ENCODE measurements at places on chromosomes 7 and 10.

- no peak for DNase-seq
These were observed 129.2 kb upstream of the SEC61G start for GRCh38 chr7:54888067-54888733.

- DNase-seq = no peak
These were observed 55.7 kb downstream of the GSDME start for GRCh38 chr7:24701261-24702235.

GRCh38 chr10:33211106-33211878, 123.2 kb downstream of the NRP1 start:
- DNase-seq = no peak

- no peak for DNase-seq
These were observed 210.9 kb upstream of the C7orf33 start for GRCh38 chr7:148379677-148380076.

- DNase-seq = no peak
These were observed 100.3 kb downstream of the STRA8 start for GRCh38 chr7:135333946-135334345.

DNA sequence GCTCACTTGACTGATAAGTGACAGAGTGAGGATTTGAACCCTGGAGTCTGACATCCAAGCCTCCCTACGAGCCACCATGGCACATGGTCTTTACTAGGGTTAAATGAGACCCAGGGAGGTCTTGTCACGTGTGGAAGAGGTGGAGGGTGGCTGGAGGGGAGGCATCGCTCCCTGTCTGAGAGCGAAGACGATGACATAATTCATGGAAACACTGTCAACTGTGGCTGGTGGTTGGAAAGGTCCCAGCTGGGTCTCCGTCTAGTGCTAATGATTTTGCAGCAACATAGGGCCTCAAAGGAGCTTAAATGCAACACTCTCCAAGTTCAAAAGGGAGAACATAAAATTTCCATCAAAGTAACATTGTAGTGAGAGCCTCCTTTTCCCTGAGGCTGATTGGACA, 99.9 kb upstream of the BAIAP2L1 start:
- no peak for DNase-seq

DNA sequence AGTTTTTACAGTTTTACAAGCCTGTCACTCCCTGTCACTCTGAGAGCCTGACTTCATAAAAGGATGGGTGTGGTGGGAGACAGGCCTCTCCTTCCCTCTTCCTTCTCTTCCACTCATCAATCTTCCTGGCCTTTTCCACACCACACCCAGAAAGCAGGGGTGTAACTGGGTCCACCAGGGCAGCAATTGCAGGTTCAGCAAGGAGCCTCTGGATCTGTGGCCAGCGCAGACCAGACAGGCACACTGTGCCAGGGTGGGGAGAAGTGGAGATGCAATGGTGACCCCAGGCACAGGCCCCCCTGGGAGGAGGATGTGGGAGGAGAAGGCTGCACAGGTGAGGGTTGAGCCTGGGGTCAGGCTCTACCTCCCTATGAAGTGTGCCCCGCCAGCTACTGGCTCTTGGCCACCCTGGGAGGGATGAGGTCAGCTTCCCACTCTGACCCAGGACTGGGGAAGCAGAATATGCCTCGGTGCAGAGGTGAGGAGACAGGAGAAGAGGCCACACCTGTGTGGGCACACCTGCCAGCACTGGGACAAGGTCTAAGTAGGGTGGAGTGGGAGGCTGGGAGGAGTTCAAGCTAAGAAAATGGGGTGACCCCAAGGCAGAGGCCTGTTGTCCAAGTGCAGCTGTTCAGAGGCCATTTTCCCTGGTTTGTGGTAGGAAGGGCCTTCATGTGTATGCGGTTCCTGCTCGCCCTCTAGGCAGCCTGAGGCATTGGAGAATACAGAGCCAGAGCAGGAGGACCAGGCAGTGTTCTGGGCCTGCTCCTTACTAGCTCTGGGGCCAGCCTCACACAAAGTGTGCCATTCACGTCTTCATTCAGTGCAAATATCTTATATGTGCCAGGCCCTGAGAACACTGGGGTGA, 20.2 kb upstream of the TMEM72 start:
- DNase-seq = no peak

GRCh38 chr7:42227936-42228591, 8.9 kb downstream of the GLI3 start:
- DNase-seq = no peak

DNA sequence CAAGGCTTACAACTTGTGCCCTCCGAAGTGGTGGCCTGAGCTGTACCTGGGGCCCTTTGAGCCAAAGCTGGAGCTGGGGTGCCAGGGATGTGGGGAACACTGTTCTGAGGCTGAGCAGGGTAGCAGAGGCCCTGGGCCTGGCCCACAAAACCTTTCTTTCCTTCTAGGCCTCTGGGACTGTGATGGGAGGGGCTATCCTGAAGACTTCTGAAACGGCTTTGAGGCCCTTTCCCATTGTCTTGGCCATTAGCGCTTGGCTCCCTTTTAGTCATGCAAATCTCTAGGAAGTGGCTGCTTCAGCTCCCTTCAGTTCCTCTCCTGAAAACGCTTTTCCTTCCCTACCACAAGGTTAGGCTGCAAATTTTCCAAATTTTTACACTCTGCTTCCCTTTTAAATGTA, 16.8 kb upstream of the CRYGN start:
- no peak for DNase-seq

GRCh38 chr10:23436983-23437382, 1.9 kb upstream of the OTUD1 start:
- DNase-seq = no peak

- no peak for DNase-seq
These were observed 80.2 kb downstream of the HTR7 start for GRCh38 chr10:90777621-90778020.

DNA sequence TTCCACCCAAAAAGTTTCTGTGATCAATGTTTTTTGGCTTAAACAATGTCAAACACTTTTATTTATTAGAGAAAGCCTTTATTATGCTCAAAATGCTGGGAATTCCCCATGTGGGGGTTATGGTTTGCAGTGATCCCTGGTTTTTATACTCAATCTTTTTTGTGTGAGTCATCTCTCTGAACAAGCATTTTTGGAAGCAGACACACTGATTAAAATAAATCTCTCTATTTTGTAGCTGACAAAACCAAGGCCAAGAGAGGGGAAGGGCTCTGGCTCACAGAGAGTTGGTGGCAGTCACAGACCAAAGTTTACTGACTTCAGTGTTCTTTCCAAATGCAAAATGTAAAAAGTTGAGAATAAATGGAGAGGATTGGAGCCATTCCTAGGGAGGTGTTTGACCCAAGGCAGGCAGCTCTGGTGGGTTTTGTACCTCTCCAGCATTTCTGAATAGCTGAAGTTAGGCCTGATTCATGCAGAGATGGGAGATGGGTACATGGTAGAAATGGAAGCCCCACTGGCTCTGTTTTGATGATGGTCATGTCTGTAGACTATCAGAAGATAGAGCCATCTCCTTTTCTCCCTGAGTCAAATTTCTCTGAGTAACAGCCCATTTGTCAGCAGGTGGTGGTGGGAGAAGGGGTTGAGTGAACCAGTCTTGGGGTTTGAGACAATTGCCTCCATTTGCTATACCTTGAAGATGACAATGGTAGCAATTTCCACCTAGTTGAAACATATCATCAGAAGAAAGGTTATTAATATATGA, 45.4 kb upstream of the NAMPT start:
- no peak for DNase-seq

DNA sequence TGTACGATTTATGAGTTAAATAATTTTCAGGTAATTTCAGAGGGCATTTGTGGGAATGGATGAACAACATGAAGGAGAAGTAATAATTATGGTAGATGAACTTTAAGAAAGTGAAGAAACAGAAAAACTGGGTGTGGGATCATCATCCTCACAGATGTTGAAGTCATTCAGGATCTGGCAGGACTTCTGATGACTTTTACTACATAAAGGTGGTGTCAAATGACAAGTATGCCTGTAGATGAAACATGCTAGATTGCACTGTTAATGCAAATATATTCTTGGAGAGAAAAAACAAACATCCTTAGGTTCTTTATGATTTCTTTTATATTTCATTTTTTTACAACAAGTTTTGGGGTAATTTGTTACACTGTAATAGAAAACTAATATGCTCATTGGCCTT, 230.2 kb downstream of the PCLO start:
- DNase-seq = no peak

DNA sequence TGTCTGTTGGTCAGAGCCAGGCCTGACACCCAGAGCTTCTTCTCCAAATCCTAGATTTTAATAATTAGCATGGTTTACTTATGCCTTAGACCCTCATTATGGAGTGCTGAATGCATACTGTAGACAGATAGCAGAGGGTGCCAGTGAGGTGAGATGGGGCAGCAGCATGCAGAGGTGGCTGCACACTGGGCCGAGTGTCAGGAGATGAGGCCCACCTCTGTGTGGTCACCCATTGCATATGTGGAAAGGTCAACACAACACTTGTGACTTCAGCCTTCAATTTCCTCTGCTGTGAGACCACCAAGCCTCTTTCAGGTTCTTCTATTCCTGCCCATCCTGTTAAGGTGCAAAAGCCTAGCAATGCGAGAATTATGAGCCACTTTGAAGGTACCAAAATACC, 39.7 kb upstream of the NMT2 start:
- no peak for DNase-seq

DNA sequence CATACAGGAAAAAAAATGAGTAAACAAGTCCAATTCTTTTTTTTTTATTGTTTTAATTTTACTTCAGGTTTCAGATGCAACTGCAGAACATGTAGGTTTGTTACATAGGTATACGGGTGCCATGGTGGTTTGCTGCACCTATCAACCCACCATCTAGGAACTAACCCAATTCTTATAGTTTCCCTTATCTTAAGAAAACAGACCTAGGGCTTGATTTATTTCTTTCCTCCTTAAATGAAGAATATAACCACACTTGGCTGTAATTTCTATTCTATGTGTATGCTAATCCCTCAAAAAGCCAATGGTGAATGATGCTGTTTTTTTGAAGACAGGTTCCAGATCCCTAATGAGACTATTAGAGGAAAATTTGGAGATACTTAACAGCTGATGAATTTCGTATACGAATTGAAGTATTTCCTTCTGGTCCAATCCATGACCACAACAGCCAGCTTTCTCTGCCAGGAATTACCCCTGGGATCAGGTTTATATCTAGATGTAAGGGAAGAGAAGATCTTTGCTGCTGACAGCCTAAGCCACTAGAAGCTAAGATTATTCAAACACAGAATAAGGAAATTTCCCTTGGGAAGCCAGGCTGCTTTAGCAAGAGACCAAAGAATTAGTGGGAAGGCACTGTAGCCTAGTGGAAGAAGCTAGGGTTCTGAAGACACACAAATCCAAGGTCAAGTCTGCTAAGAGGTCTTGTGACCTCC, 115.8 kb downstream of the INHBA start:
- DNase-seq = no peak

- DNase-seq = no peak
These were observed 163.8 kb downstream of the SVIL start for GRCh38 chr10:29470843-29471543.

DNA sequence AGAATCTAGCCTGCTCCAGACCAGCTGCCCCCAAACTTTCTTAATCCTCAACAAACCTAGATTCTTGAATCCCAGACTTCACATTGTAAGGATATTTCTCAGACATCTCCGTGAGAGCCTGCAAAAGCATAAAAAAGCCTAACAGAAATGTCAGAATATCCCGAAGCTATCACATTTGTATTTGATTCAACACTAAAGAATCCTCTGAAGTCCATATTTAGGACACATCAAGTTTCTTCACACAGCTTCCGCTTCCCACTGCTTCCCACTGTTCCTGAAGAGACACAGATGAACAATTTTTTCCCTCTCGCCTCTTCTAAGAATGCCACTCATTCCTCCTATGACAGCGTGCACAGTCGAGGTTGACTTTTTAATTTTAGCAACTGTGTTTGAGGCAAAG, 396.2 kb upstream of the IGFBP3 start:
- no peak for DNase-seq

DNA sequence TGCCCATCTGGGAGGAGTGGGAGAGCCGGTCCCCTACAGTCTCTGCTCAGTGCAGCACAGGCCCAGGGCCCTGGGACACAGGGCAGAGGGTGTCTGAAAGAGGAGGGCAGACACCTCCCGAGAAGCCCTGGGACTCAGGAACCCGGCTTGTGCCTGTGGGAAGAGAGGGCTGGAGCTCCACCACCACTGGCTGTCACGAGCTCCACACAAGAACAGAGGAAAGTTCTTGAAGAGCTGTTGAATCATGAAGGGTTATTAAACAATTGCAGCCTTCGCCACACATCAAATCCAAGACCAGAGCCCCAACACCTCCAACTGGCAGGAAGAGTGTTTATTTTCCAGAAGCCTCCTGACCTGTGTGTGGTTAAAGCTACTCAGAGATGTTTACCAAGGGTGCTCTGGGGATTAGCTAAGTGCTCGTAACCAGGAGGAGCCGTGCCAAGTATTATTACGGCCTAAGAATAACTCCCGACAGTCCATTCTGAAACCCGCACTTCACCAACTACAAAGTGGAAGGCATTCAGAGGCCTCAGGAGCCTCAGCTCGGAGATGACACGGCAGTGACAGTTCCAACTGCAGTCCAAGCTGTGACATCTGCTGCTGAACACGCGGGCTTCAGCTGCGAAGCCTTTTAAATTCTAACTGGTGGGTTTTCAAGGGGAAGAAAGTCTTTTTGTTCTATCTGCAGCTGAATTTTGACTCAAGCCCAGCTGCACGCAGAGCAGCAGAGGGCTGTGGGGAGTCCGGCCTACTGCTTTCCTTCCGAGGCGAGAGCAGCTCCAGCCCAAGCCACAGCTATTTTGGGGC, 75.1 kb downstream of the MAD1L1 start:
- DNase-seq = no peak

- no peak for DNase-seq
These were observed 99.9 kb downstream of the TRIL start for GRCh38 chr7:28858206-28858605.

DNA sequence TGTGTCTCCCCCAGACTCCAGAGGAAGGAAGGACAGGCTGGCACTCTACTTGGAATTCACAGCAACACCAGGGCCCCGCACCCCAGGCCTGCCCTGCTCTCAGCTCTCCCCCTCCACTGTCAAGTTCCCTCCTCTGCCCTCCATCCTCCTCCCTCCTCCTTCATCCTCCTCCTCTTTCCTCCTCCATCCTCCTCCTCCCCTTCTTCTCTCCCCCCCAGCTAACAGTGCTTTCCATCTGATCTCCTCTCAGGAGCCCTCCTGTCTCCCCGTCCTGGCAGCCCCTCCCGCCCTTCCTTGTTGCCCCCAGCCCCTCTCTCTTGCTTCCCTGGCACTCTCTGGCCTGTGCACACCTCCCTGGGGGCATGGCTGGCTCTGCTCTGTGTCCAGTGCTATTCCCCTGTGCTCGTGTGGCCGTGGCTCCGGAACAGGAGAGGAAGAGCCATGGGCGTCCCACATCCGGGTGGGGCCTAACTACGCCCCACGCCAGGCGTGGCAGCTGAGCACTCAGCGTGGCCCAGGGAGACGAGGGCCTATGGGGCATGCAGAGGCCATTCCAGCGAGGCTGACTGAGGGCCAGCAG, 64.2 kb downstream of the PWWP2B start:
- DNase-seq = no peak
